Hypothalamus (tissue), 51 donors: ENCODE measurements at places on chromosomes 7 and 10.
A peak's percentile ranks its signal among the peaks of the same experiment; 100 is the strongest.

DNA sequence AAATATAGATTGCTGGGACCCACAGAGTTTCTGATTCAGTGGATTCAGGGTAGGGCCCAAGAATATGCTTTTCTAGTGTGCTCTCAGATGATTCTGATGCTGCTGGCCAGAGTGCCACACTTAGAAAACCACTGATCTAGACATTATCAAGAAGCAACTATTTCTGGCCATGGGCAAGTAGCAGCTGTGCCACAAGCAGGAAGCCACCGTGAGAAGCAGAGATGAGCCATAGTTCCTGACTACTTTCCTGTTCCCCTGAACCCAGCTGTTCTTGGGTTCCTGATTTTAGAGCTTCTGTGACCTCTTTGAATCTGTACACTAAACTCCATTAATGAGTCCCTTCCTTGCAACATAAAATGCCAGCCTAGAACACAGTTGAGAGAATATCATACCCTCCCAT is 38.1 kb upstream of the PIK3AP1 start:
- DNase-seq = no peak

DNA sequence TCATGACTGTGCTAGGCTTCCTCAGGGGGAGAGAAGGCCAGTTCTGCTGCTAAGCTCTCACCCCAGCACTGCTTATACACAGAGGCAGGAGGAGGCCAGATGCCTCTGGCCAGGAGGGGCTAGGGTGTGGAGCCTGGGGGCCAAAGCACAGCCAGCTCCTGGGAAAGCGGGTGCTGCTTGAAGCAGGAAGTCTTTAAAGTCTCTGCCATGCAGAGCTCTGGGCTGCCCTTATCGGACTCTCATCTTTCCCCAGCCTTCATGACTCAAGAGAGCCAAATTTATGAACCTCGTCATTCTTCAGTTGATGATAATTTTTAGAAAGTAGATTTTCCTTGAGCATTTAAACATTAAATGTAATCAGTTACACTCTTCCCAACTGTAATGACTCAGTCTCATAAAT is 11.2 kb upstream of the TSPAN14 start:
- no peak for DNase-seq

DNA sequence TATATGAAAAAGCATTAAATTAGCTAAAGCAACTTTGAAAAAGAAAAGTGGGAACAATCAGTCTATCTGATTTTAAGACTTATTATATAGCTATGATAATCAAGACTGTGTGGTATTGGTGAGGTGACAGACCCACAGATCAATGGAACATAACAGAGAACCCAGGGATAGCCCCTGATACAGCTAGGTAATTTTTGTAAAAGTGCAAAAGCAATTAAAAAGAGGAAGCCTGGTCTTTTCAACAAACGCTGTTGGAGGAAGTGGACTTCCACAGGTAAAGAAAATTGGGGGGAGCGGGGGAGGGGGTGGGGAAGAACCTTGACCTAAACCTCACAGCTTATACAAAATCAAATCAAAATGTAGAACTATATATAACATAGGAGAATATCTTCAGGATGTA is 45.4 kb downstream of the GNA12 start:
- no peak for DNase-seq

DNA sequence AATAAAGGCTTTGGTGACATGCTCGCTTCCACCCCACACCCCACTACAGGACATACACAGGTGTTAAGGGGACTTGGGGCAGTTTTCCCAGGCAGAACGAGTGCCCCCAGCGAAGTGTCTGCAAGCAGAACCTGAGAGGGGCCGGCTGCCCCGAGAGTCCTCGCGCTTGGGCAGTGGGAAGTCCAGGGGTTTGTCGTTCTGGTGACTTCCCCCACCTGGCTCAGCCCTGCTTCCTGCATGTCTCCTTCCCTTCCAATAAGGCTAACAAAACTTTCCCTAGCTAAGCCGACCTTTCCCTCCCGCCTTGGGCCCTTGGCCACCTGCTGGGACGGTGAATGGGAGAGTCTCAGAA is 916 bp downstream of the VWA2 start:
- no peak for DNase-seq

- no peak for DNase-seq
These were observed 53.8 kb downstream of the KCTD7 start for GRCh38 chr7:66682350-66683093.

GRCh38 chr7:107090457-107090856 is 46.0 kb downstream of the PRKAR2B start:
- DNase-seq = no peak

- DNase-seq = no peak
These were observed 285.9 kb upstream of the NEBL start for GRCh38 chr10:21183025-21183424.

DNA sequence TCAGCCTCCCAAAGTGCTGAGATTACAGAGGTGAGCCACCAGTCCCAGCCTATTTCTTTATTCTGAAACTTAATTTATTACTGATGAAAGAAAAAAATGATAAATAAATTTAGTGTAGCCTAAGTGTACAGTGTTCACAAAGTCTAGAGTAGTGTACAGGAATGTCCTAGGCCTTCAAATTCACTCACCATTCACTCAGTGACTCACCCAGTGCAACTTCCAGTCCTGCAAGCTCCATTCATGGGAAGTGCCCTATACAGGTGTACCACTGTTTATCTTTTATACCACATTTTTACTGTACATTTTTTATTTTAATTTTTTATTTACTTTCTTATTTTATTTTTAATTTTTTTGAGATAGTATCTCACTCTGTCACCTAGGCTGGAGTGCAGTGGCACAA is 12.2 kb downstream of the MRLN start:
- no peak for DNase-seq

- no peak for DNase-seq
These were observed 18.3 kb upstream of the ITGB1 start for GRCh38 chr10:32976338-32976737.

- DNase-seq = peak; percentile 40
These were observed 3.8 kb upstream of the GTF2IRD1 start for GRCh38 chr7:74449809-74450397.

DNA sequence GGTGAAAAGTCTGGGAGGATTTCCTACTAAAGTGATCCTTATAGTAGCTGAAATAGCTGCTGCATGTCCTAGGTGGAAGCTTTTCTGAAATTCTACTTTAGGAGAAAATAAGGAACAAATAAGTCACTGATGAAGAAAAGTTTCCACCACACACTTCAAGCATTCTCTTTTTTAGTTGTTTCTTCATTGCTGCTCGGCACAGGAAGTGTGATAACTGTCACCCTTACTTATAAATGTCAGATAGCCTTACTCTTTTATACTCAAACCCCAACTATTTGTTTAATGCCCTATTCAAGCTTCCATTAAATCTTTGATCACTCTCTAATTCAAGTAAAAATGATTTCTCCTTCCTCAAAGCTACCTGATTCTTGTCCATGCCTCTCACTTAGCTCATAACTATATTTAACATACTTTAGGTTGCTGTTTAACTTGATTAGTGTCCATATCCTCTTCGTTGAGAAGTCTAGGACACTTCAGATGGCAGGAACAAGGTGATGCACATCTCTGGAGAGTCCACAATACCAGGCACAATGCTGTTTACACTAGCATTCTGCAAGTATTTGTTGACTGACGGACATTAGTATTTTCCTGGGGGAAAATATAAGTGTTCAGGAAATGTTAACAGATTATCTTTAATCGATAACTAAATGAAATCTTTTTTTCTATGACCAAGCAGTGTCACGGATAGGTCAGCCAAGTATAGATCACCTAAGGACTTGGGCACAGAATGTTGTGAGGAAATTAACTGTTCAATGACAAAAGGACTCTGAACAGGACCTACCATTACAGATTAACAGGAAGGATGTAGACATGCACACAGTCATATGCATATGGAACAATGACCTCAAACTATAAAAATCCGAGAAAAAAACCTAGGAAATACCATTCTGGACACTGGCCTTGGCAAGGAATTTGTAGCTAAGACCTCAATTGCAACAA is 67.4 kb downstream of the ZNF438 start:
- no peak for DNase-seq

DNA sequence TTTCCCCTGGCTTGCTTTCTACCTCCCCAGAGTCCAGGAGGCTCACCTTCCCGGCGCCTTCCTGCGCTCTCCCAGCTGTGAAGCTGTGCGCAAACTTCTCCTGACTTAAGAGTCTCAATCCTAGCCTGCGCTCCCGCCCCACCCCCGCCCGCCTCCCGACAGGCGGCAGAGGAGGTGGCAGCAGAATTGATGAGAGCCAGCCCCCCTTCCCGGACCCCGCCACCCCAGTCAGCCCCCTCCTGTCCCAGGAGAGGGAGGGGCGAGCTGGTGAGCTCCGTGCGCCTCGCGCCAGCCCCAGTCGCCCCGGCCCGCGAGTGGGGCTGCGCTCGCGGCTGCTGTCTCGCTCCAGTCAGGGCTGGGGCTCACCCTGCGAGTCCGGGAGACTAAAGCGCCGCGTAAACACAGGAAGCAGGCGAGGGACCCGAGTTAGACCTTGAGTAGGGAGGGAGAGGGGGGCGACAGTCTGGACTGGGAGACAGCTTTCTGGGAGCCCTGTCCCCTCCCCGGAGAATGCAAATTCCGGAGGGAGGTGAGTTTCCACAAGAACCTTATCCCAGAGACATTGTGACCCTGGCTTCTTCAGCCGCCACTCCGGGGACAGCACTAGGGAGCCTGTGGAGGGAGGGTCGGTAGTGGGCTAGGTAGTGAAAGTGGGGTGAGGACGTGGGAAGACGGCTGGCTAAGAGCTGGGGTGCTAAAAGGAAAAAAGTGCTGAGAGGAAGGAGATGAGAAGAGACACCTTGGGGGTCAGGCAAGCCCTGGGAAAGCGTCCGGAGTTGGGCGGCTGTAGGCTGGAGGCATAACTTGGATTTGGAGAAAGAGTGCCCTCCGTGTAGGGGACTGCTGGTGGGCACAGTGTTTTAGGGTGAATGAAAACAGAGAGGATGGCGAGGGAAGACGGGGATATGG is at the start of gene CALCR:
CALCR (minus strand) TSS at position 79 of the 909 bp plus-strand sequence. CDS start 87,743 bp downstream, outside the sequence.
- no peak for DNase-seq

- no peak for DNase-seq
These were observed 33.5 kb upstream of the SFTPD start for GRCh38 chr10:79982362-79982800.

GRCh38 chr7:74051193-74051592 is 23.2 kb downstream of the ELN start:
- no peak for DNase-seq

DNA sequence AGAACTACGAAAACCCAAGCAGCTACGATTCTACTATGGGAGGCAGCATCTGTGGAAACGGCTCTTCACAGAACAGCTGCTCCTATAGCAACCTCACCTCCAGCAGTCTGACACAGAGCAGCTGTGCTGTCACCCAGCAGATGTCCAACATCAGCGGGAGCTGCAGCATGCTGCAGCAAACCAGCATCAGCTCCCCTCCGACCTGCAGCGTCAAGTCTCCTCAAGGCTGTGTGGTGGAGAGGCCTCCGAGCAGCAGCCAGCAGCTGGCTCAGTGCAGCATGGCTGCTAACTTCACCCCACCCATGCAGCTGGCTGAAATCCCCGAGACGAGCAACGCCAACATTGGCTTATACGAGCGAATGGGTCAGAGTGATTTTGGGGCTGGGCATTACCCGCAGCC is 81.6 kb upstream of the SAMD8 start:
- DNase-seq = no peak

- no peak for DNase-seq
These were observed 2.7 kb downstream of the CALHM2 start for GRCh38 chr10:103449208-103450144.

DNA sequence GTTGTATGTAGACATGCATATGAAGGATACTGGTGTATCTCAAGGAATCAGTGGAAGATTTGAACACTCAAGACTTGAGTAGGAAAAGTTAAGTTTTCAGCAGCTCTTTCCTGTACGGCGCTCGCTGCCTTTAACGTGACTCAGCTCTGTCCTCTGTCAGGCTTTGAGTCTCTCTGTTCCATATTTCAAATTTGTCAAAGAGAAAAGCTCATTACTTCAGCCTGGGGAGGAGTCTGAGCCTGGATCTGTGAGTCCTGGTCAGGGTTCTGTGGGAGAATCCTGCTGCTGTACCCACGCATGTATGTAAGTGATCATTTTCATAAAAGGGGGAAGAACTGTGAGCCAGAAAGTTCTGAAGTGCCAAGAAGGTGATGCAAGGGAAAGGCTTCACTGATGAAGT is 13.8 kb upstream of the MPP7 start:
- no peak for DNase-seq

- no peak for DNase-seq
These were observed 92.8 kb downstream of the CHN2 start for GRCh38 chr7:29287366-29287765.

DNA sequence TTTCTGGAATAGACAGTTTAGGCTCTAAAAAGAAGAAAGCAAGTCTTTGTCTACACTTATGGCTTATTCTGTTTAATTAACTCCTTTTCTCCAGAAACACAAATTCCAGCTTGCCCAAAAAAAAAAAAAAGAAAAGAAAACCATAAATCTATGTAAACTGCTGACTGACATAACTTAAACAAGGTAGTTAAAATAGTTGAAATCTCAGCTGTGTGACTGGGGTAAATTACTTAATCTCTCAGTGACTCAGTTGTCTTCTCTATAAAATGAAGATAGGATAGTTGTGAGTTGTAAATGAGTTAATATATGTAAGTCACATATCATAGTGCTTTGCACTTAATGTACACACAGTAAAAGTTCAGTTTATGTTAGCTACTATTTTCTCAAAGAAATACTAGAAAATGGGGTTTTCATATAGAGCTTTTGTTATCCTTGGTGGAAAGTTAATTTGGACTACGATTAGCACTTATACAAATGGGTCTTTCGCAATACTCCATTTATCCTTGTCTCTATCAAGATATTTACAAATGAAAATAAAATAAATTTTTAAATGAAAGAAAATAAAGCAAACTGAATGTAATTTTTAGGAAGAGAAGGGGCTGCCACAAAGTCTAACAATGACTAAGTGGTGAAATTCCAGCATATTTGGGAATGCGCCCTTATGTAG is 200.9 kb downstream of the MBL2 start:
- no peak for DNase-seq

DNA sequence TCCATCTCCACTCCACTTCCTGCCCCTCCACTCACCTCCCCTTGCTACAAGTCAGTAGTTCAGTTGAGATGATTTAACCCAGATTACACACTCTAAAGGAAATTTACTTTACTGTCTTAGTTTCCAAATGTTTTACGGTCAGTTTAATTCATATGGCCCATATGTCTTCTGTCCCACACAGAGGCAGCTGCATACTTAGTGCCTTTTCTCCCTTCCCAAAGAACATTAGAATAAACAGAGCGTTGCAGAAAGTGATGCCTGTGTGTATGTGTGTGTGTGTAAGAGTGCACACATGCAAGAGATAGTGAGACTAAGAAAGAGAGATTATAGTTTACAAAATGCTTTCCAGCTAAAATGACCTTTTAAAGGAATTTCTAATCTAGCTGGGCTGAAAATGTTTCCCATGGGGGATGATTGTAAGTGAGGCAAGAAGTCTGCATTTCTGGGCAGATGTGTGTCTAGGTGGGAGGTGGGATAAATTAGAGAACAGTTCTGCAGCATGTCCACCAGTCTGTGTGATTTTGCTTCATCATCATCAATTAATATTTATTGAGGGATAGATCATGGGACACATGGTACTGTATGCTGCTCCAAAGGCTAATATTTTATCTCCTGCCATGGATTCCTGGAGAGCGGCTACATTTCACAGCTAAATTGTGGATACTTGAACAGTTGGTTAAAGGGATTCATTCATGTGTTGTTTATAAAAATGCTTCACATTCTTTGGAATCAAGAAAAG is 81.5 kb downstream of the NXPH1 start:
- DNase-seq = no peak
